Calu3 (cell line): ENCODE measurements at places on chromosomes 6 and 20. TPM values are rescaled to one million over a fixed set of nuclear protein-coding genes. Genes with fewer than 3 reads are reported as not detected.
A peak's percentile ranks its signal among the peaks of the same experiment; 100 is the strongest.

DNA sequence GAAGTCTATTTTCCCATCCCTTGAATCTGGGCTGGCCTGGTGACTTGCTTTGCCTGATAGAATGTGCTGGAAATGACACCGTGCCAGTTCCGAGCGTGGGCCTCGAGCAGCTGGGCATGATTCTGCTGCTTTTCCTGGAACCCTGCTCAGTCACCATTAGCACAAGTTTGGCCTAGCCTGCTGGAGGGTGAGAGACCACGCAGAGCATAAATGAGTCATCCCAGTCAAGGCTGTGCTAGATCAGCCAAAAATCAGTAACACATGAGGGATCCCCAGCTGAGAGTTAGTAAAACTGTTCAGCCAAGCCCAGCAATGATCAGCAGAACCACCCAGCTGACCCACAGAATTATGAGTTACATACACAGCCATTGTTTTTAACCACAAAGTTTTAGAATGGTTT lies 74.8 kb upstream of the TOP1 start:
- no peak for DNase-seq
- H3K27ac ChIP-seq: no peak overlapping the region
- peaks cover 97% of the 10 kb centered on the region for H3K27me3 ChIP-seq

DNA sequence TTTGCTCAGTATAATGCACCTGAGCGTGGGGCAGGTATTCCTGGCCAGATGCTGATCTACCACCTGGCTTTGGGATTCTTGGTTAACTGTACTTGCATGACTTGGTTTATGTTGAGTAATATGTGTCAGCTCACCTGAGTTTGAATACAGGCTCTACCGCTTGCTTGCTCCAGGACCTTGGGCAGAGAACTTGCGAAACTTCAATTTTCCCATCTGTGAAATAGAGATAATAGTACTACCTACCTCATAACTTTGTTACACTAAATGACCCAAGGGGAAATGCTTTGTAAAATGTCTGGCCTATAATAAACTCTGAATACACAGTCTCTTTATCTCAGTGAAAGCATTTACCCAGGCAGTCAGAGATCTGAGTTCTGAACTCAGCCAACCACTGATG lies 51.8 kb downstream of the SCAND1 start:
- H3K4me3 ChIP-seq: no peak overlapping the region
- no peak overlapping the region for H3K27ac ChIP-seq
- peaks cover 7% of the 10 kb centered on the region for H3K36me3 ChIP-seq
- peaks cover 13% of the 10 kb centered on the region for H3K4me1 ChIP-seq

DNA sequence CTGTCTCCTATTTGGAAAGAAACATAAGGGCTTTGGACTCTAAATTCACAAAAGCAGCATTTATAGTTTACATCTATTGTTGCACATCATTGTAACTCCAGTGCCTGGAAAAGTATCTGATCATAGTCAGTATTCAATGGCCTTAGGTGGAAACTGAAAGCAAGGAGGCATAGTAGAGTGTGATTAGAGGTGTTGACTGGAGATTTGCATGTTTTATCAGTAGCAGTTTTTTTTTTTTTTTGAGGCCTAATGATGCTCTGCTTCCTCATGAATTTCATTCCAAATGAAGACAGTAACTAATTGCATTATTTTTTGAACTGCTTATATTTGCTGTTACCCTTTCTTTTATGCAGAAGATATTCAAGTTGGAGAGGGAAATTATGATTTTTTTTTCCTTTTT lies 213.2 kb upstream of the FLRT3 start:
- no peak overlapping the region for H3K4me3 ChIP-seq
- no peaks in the 10 kb centered on the region for H3K4me1 ChIP-seq
- no peak overlapping the region for H3K27ac ChIP-seq

DNA sequence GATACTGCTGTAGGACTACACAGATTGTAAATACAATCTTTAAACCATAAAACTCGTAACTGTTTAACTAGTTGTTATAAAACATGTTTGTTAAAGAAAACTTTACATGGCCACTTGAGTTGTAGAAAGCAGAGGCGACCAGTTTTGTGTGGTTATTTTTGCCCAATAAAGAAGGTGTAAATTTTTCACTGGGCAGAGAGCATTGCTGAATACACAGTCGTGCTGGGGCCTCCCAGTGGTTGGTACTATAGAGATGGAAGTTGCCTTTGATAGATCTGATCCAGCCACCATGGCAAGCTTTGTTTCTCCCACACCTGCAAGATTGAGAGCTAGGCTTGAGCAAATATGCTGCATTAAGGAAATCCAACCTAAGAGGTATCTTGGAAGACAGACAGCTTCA lies 34.0 kb upstream of the YWHAB start:
- H3K4me1 ChIP-seq: peaks cover 4% of the 10 kb centered on the region
- no peak overlapping the region for H3K27ac ChIP-seq
- H3K27me3 ChIP-seq: peaks cover 57% of the 10 kb centered on the region
- no peaks in the 10 kb centered on the region for H3K36me3 ChIP-seq
- no peak for DNase-seq

DNA sequence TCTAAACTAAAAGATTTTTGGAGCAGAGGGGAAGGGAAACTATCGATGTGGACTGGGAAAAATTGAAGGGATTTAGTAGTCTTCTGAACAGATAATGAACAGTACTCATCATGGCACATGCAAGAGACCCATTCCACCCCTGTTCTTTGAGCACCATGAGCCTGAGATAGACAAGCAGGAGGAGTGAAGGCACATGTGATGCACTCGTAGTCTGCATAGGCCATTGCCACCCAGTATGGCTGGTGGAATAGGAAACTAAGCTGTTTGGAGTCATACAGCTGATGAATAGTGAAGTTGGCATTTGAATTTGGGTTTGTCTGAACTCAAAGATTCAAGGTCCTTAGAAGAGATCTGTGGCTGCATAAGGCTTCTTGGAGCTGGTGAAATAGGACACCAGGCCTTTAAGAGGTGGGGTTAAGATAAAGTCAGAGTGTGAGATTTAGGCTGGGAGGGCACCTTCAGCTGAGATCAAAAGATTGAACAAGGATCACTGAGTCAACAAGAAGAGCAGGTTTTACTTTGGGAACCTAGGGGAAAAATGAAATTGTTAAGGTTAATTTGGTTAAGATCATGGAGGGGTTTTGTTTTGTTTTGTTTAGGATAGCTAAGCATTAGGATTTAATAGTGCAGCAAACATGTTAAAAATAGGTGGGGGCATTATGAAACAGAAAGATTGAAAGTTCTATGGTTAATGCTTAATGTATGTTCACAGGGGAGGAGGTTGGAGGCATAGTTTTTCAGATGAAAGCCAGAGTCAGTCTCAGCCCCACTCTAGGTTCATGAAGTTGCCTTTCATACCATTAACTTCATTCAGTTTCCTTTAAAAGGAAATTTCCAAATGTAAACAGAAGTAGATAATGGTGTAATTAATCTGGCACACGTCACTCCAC lies 148.8 kb downstream of the ARID1B start:
- no peak for DNase-seq
- peaks cover 13% of the 10 kb centered on the region for H3K4me1 ChIP-seq
- no peaks in the 10 kb centered on the region for H3K27me3 ChIP-seq
- H3K4me3 ChIP-seq: peak overlapping the region; percentile 19
- H3K36me3 ChIP-seq: no peaks in the 10 kb centered on the region

GRCh38 chr20:15802020-15802419 lies 771.2 kb downstream of the KIF16B start:
- H3K27me3 ChIP-seq: no peaks in the 10 kb centered on the region
- H3K36me3 ChIP-seq: no peaks in the 10 kb centered on the region
- H3K4me1 ChIP-seq: peaks cover 6% of the 10 kb centered on the region
- H3K4me3 ChIP-seq: no peak overlapping the region
- H3K27ac ChIP-seq: no peak overlapping the region

DNA sequence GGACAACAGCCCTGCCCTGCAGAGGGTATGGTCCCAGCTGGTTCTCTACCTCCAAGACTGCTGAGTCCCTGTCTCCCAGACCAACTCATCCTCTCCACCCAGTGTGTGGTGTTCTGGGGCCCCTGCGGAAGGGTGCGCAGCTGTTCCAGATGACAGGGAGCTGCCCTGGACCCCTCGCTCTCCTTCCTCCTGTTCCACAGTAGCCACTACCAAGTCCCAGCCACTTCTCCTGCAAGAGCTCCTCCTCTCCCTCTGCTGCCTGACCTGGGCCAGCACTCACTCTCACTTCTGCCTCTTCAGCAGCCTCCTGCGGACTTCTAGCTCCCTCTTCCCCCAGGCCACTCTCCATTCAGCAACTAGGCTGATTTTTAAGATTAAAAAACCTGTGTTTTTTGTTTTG lies 40.1 kb upstream of the TMEM181 start:
- no peaks in the 10 kb centered on the region for H3K27me3 ChIP-seq
- no peak for DNase-seq
- no peak overlapping the region for H3K4me3 ChIP-seq

GRCh38 chr20:33609504-33609903 lies 52.6 kb upstream of the C20orf144 start:
- no peak for DNase-seq
- peaks cover 5% of the 10 kb centered on the region for H3K36me3 ChIP-seq
- no peak overlapping the region for H3K4me3 ChIP-seq
- H3K27ac ChIP-seq: no peak overlapping the region

GRCh38 chr20:12874933-12875332 lies 133.8 kb upstream of the SPTLC3 start:
- H3K4me1 ChIP-seq: no peaks in the 10 kb centered on the region
- H3K4me3 ChIP-seq: no peak overlapping the region
- H3K36me3 ChIP-seq: no peaks in the 10 kb centered on the region
- H3K27ac ChIP-seq: no peak overlapping the region

DNA sequence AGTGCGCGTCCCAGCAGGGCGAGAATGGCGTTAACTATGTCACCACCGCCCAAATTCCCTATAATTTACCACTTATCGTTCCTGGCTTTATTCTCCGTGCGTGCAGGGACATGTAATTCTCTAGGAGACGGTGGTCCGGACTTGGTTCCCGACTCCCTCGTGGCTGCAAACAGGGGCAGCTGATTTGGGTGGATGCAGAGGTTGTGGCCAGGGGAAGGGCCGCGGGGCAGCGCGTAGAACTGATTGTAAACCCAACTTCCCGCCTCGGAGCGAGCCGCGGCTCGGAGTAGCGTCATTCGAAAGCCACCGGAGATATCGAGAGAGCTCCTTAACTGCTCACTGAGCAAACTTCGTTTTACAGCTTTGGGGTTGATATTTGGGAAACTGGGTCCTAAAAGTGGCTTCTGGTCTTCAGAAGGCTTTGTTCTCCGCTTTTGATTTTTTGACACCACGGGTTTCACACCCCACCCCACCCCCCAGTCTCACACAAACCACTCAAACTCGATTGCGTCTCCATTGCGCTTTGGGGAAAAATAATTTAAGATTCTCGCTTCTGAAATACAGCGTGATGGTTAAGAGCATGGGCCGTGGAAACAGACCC lies 17.5 kb upstream of the ZSCAN9 start:
- peaks cover 8% of the 10 kb centered on the region for H3K4me1 ChIP-seq
- no peak for DNase-seq
- H3K4me3 ChIP-seq: no peak overlapping the region
- H3K36me3 ChIP-seq: peaks cover 5% of the 10 kb centered on the region
- H3K27ac ChIP-seq: no peak overlapping the region
- H3K27me3 ChIP-seq: no peaks in the 10 kb centered on the region

- H3K4me1 ChIP-seq: no peaks in the 10 kb centered on the region
- no peak for DNase-seq
- H3K27ac ChIP-seq: no peak overlapping the region
- peak overlapping the region; percentile 77 for H3K4me3 ChIP-seq
These were observed 143.6 kb upstream of the ZNF184 start for GRCh38 chr6:27616328-27617045.

DNA sequence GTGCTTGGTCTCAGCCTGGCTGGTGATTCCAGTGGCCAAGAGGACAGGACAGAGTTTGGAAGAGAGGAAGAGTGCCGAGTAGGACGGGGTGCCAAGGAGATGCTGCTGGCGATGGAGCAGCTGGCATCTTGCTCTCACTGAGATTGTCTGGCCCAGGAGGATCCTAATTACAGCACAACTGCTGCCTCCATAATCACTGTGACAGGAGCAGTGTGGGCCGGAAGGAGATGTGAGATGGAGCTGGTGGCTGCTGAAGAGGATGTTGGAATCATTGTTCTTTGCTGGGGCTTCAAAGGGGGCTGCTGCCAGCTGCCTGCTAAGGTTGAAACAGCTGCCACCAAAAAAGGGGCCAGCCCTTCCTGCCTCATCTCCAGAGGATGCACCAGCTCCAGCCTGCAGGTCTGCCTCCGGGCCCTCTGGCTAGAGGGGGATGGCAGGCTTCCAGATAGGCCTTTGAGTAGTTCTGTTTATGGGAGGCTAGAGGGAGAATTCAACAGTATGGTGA lies 214.4 kb downstream of the RNF144B start:
- no peak overlapping the region for H3K27ac ChIP-seq
- H3K27me3 ChIP-seq: peaks cover 56% of the 10 kb centered on the region
- no peak overlapping the region for H3K4me3 ChIP-seq
- H3K36me3 ChIP-seq: no peaks in the 10 kb centered on the region

- H3K27ac ChIP-seq: no peak overlapping the region
- H3K4me3 ChIP-seq: no peak overlapping the region
- no peaks in the 10 kb centered on the region for H3K36me3 ChIP-seq
These were observed 58.2 kb upstream of the RNGTT start for GRCh38 chr6:89021629-89022028.

- H3K27me3 ChIP-seq: no peaks in the 10 kb centered on the region
- no peaks in the 10 kb centered on the region for H3K4me1 ChIP-seq
- H3K4me3 ChIP-seq: no peak overlapping the region
- no peaks in the 10 kb centered on the region for H3K36me3 ChIP-seq
These were observed 97.1 kb upstream of the SLC22A16 start for GRCh38 chr6:110573537-110573936.

DNA sequence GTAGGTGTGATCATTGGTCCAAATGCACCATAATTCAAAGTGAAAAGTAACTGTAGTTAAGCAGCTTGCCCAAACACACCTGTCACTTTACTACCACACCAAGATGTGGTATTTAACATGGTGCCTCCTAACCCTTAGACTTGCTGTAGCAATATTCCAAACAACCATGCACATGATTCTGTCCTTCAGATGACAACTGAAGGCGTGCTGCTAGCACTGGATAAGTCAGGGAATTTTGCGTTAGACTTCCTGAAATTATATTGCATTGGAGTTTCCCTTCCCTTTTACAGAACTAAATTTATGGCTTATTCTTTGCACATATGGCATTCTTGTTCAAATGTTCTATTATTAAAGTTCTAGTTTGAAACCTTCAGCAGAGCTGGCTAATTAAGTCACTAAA lies 106.2 kb downstream of the ARHGAP18 start:
- no peak overlapping the region for H3K4me3 ChIP-seq
- no peaks in the 10 kb centered on the region for H3K27me3 ChIP-seq
- H3K27ac ChIP-seq: no peak overlapping the region
- H3K36me3 ChIP-seq: peaks cover 21% of the 10 kb centered on the region

DNA sequence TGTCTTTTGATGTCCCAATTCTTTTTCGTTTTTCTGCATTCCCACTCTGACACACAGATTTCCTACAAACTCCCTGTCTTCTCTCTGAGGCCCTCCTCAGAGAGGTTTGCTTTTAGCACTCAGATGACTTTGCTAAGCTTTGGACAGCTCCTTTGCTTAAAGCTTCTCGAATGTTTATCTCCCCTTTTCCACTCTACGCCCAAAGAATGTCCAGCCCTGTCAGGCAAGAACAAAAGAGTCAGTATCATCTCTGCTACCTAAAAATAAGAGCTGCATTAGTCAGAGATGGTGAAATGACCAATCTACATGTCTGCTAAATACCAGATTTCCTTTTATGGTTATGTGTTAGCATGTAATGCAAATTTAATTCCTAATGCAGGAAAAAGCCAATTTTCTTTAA lies 56.8 kb downstream of the PREP start:
- no peak overlapping the region for H3K4me3 ChIP-seq
- no peaks in the 10 kb centered on the region for H3K27me3 ChIP-seq
- peaks cover 17% of the 10 kb centered on the region for H3K36me3 ChIP-seq
- no peak for DNase-seq

ZC2HC1B gene
- not detected in 2 replicates for total RNA-seq

SCRT2 gene
- total RNA-seq: not detected in 2 replicates

HMGA1 gene
- 1,138 and 1,378 TPM in 2 replicates for total RNA-seq

FOXP4 gene
- 47.8 and 50.9 TPM in 2 replicates for total RNA-seq

ATP9A gene
- 90.3 and 98.5 TPM in 2 replicates for total RNA-seq

GLP1R gene
- 4.8 and 10.2 TPM in 2 replicates for total RNA-seq
